ENCODE measurements at places on chromosomes 2 and 18. TPM values are rescaled to one million over a fixed set of nuclear protein-coding genes. Genes with fewer than 3 reads are reported as not detected.

GRCh38 chr18:25329783-25330182 lies 22.2 kb downstream of the ZNF521 start:
- no peaks in the 10 kb centered on the region for H3K4me1 ChIP-seq
- no peaks in the 10 kb centered on the region for H3K36me3 ChIP-seq
- DNase-seq: no peak
- H3K4me3 ChIP-seq: no peak overlapping the region

Gene SERPINB10
- total RNA-seq: not detected

- H3K36me3 ChIP-seq: no peaks in the 10 kb centered on the region
- H3K27me3 ChIP-seq: no peaks in the 10 kb centered on the region
- no peak overlapping the region for H3K27ac ChIP-seq
- H3K4me1 ChIP-seq: no peaks in the 10 kb centered on the region
- no peak overlapping the region for H3K4me3 ChIP-seq
Observed at GRCh38 chr18:39737869-39738268, 2172.3 kb upstream of the CELF4 start.

- no peaks in the 10 kb centered on the region for H3K27me3 ChIP-seq
- H3K4me3 ChIP-seq: no peak overlapping the region
- no peak overlapping the region for H3K27ac ChIP-seq
- H3K36me3 ChIP-seq: no peaks in the 10 kb centered on the region
Observed at GRCh38 chr2:33911327-33911726, 312.2 kb upstream of the FAM98A start.

DNA sequence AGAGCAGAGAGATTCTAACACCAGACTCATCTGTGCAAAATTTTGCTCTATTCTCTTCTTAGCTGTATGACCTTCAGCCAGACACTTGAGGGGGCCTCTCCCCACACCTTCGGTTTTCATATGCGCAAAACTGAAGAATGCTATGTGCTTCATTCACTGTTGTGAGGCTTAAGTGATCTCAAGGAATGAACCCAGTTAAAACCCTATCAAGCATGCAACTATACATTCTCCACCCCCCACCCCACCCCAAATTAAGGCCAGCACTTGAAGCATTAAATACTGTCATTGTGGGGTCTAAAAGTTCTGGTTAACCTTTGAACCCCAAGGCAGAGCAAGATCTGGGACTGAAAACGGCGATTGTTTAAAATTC lies 10.0 kb downstream of the PCARE start:
- no peaks in the 10 kb centered on the region for H3K36me3 ChIP-seq
- no peaks in the 10 kb centered on the region for H3K27me3 ChIP-seq
- H3K4me1 ChIP-seq: peaks cover 2% of the 10 kb centered on the region
- no peak overlapping the region for H3K27ac ChIP-seq
- no peak overlapping the region for H3K4me3 ChIP-seq

Gene MAB21L4
- total RNA-seq: not detected

Gene HAAO
- 0.18 TPM for total RNA-seq

- H3K36me3 ChIP-seq: peaks cover 29% of the 10 kb centered on the region
- H3K27ac ChIP-seq: peak overlapping the region; percentile 93
- H3K4me3 ChIP-seq: peak overlapping the region; percentile 36
- peak; percentile 79 for DNase-seq
Observed at GRCh38 chr2:33620-34019, 12.7 kb downstream of the FAM110C start.

Gene ARHGAP15
- 167 TPM for total RNA-seq

Gene ITPRIPL1
- 46.3 TPM for total RNA-seq

DNA sequence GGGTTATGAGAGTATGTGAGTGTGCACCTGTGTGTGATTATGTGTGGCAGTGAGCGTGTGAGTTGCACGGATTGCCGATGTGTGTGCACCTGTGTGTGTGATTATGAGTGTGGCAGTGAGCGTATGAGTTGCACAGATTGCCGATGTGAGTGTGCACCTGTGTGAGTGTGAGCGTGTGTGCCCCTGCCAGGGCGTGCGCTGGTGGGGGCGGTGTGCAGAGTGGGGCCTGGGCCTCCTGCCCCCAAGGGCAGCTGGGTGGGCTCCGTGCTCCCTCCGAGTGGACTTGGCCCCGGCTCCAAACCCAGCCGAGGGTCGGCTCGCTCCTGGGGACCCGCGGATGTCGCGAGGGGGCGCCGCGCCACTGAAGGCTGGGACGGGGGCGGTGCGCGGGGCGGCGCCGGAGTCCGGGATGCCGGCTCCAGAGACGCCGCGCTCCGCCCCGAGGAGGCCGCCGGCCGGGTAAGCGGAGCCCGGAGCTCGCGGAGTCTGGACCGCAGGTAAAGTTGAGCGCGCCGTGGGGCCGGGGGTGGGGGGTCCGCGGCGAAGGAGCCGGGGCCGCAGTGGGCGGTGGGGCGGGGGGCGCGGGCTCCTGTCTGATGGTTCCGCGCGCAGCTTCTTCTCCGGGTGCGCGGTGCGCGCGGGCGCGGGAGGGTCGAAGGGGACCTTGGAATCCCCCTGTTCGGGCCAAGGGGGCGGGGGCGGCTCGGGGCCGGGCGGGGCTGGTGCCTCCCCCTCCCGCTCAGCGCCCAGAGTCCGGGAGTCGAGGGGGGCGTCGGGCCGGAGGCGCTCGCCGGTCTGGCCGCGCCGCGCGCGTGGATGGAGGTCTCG lies at the start of gene KCNG2:
Gene KCNG2, plus strand, starts transcription at position 421 of the 828 bp plus-strand sequence. CDS start 65,730 bp downstream, outside the sequence.
- no peak for DNase-seq
- peak within 1 kb of the TSS; percentile 7 for H3K4me3 ChIP-seq
- H3K27me3 ChIP-seq: peaks cover 43% of the 10 kb centered on the region
- H3K4me1 ChIP-seq: peaks cover 3% of the 10 kb centered on the region
- H3K27ac ChIP-seq: no peak within 1 kb of the TSS

Gene SH3RF3
- total RNA-seq: 0.45 TPM

DNA sequence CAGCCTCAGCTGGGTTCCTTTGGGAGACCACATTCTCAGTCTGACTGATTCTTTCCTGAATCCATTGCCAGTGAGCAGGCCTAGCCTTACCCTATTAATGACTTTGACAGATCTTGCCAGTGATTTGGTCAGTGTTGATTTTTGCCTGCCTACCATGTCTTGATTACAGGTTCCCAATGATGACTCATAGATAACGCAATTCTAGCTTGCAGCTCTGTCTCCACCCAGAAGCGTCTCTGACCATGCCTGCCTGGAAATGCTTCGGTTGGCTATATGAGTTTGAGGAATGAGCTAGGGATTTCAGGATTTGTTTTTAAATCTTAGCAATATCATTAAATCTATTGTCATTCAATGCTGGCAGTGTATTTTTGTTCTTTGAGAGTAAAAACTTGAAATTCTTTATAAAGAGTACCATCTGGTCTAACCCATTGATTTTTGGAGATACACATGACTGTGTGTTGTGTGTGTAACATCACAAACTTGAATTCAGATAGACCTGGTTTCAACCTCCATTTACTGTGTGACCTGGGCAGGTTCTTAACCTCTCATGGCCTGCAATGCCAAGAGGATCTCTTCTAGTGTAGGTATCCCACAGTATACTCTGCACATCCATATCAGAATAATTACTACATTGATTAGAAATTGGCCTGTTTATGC lies 57.0 kb downstream of the CCDC150 start:
- H3K4me3 ChIP-seq: no peak overlapping the region
- no peak for DNase-seq
- no peaks in the 10 kb centered on the region for H3K4me1 ChIP-seq
- H3K27me3 ChIP-seq: no peaks in the 10 kb centered on the region
- peaks cover 5% of the 10 kb centered on the region for H3K36me3 ChIP-seq

- H3K4me1 ChIP-seq: peaks cover 12% of the 10 kb centered on the region
- DNase-seq: no peak
- peaks cover 31% of the 10 kb centered on the region for H3K27me3 ChIP-seq
- H3K4me3 ChIP-seq: no peak overlapping the region
- H3K36me3 ChIP-seq: peaks cover 8% of the 10 kb centered on the region
- no peak overlapping the region for H3K27ac ChIP-seq
Observed at GRCh38 chr2:236562434-236562833, 7.2 kb upstream of the ACKR3 start.

Gene OR6B2
- total RNA-seq: not detected

GRCh38 chr2:45653122-45653913 lies 1.8 kb downstream of the PRKCE start:
- peaks cover 3% of the 10 kb centered on the region for H3K27me3 ChIP-seq
- H3K36me3 ChIP-seq: peaks cover 13% of the 10 kb centered on the region
- no peak overlapping the region for H3K27ac ChIP-seq

Gene CPO
- total RNA-seq: not detected

GRCh38 chr2:215579809-215580208 lies 143.9 kb upstream of the FN1 start:
- DNase-seq: no peak
- no peaks in the 10 kb centered on the region for H3K36me3 ChIP-seq
- no peaks in the 10 kb centered on the region for H3K4me1 ChIP-seq
- no peak overlapping the region for H3K27ac ChIP-seq
- H3K4me3 ChIP-seq: no peak overlapping the region

- no peaks in the 10 kb centered on the region for H3K36me3 ChIP-seq
- H3K4me3 ChIP-seq: no peak overlapping the region
- DNase-seq: no peak
- H3K27ac ChIP-seq: no peak overlapping the region
- peaks cover 3% of the 10 kb centered on the region for H3K27me3 ChIP-seq
Observed at GRCh38 chr2:159146996-159147666, 139.4 kb downstream of the WDSUB1 start.

Gene STON1
- total RNA-seq: 3.0 TPM

All from activated CD4-positive, alpha-beta memory T cell treated with anti-CD3 and anti-CD28 coated beads, Interleukin-2, amount 10 ng/mL, durations not matched to agents 7 days and 5 days (primary cell).